ENCODE measurements at places on chromosomes 1 and 21. TPM values are rescaled to one million over a fixed set of nuclear protein-coding genes. Genes with fewer than 3 reads are reported as not detected.
A peak's percentile ranks its signal among the peaks of the same experiment; 100 is the strongest.

GRCh38 chr21:19029816-19030215, 626.2 kb upstream of the TMPRSS15 start:
- H3K4me3 ChIP-seq: no peak overlapping the region
- no peaks in the 10 kb centered on the region for H3K36me3 ChIP-seq
- no peak overlapping the region for H3K27ac ChIP-seq

GRCh38 chr1:34742667-34743270, 12.1 kb upstream of the GJB5 start:
- DNase-seq: peak; percentile 98
- H3K27ac ChIP-seq: no peak overlapping the region
- peaks cover 10% of the 10 kb centered on the region for H3K27me3 ChIP-seq
- no peaks in the 10 kb centered on the region for H3K36me3 ChIP-seq

Gene GPR157
- 1.0 TPM for polyA plus RNA-seq

DNA sequence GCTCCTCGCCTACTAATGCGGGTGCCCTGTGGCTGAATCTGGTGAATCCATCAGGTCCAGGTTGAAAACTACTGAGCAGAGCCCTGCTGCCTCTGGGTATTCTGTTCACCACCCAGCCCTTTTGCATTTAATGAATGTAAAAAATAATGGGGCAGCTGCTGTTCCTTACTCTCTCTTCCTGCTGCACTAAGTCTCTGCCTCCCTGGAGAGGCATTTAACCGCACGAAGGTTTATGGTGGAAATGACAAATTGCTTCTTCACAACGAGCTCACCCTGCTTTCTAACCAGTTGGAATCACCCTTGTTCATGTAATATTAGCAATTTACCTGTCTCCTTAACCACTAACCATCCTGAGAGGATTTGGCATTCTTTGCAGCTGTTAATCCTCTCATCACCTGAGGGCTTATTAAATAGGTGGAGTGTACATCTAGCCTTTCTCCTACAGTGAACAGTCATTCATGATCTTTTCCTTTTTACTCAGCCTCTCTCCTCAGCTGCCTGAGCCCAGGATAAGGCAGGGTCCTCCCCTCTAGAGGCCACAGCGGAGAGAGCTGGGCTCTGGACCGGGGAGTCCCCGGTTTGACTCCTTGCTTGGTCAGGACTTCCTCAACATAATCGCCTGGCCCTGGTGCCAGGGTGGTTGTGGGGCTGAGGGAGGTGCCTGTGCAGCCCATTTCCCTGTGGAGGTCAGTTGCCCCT, 97.6 kb downstream of the NOS1AP start:
- H3K4me3 ChIP-seq: no peak overlapping the region
- H3K36me3 ChIP-seq: no peaks in the 10 kb centered on the region
- no peak for DNase-seq
- H3K4me1 ChIP-seq: no peaks in the 10 kb centered on the region

- no peak overlapping the region for H3K27ac ChIP-seq
- no peak overlapping the region for H3K4me3 ChIP-seq
- peaks cover 4% of the 10 kb centered on the region for H3K4me1 ChIP-seq
- no peaks in the 10 kb centered on the region for H3K36me3 ChIP-seq
Measured at GRCh38 chr1:20233866-20234265, 47.5 kb upstream of the PLA2G2C start.

Gene RNF186
- polyA plus RNA-seq: 0.05 TPM

DNA sequence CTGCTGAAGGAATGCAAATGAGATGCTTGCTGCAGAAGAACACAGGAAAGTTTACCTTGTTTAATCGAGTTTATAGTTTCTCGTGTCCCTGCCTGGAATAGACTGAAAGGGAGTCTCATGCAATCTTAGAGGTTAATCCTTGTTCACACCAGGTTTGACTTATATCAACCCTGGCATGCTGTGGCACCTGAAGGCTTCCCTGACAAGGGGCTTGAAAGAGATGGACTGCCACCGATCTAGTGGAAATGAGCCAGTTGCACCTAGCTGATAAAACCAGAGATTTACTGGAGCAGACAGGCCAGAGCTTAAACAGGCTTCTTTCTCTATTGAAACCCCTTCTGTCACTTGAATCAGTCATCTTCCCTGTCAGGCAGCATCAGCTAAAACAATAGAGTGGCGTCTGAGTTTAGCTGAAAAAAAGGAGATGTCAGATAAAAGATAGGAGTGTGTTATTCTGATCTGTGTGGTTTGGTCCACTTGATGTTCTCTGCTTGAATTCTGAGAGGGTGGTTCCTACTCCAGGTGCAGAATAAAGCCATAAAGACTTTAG, 349.7 kb downstream of the RWDD3 start:
- no peaks in the 10 kb centered on the region for H3K27me3 ChIP-seq
- H3K27ac ChIP-seq: no peak overlapping the region
- no peaks in the 10 kb centered on the region for H3K36me3 ChIP-seq
- no peak for DNase-seq
- no peak overlapping the region for H3K4me3 ChIP-seq

Gene REN
- 0.05 TPM for polyA plus RNA-seq

DNA sequence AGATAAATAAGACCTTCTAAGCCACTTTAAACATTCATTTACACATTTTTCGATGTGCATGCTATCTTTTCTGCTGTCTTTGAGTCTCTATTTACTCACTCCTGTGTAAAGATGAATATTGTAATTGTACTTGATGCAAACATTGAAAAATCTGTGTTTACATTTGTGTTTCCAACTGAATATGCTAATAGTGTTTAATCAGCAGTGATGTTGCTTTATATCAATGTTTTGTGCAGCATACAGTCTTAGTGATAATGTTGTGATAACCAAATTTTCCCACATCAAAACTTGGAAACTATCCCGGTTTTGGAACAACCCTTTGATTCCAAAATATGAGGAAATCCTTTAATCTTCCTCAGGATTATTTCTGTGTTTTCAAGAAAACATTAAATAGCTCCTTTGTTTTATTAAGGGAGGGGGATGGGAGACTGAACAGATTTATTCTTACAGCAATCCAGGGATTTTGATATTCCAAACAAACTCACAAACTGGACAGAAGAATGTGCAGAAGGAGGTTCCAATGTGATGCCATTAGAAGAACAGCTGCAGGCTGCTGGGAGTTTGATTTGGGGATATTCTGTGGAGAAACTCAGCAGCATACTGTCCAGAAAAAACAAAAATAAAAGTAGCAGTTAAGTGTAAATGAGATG, 248.0 kb downstream of the S1PR1 start:
- H3K4me3 ChIP-seq: no peak overlapping the region
- no peak for DNase-seq
- H3K27me3 ChIP-seq: no peaks in the 10 kb centered on the region
- peaks cover 7% of the 10 kb centered on the region for H3K4me1 ChIP-seq

Gene ZNF683
- not detected for polyA plus RNA-seq

Gene DNAJC16
- polyA plus RNA-seq: 4.8 TPM

GRCh38 chr1:111481387-111482221, 7.8 kb downstream of the C1orf162 start:
- DNase-seq: peak; percentile 43
- no peaks in the 10 kb centered on the region for H3K36me3 ChIP-seq
- no peaks in the 10 kb centered on the region for H3K27me3 ChIP-seq
- no peak overlapping the region for H3K4me3 ChIP-seq
- H3K27ac ChIP-seq: no peak overlapping the region

- peak; percentile 49 for DNase-seq
- H3K27me3 ChIP-seq: no peaks in the 10 kb centered on the region
- peaks cover 9% of the 10 kb centered on the region for H3K4me1 ChIP-seq
- H3K27ac ChIP-seq: no peak overlapping the region
Measured at GRCh38 chr1:16978567-16979474, 1.6 kb downstream of the MFAP2 start.

- H3K4me1 ChIP-seq: no peaks in the 10 kb centered on the region
- DNase-seq: no peak
- H3K4me3 ChIP-seq: no peak overlapping the region
- no peak overlapping the region for H3K27ac ChIP-seq
Measured at GRCh38 chr1:83318366-83318765, 680.6 kb downstream of the TTLL7 start.

Gene SLC44A5
- polyA plus RNA-seq: 1.4 TPM

DNA sequence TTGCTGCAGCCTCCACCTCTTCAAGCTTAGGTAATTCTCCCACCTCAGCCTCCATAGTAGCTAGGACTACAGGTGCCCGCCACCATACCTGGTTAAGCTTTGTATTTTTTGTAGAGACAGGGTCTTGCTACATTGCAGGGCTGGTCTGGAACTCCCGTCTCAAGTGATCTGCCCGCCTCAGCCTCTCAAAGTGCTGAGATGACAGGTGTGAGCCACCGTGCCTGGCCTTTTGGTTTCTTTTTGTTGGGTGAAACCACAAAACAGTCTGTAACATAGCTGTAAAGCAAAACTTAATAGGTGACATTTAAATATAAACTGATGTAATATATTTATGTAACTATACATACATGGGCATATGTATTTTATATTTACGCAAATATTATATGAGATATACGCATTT, 3.1 kb upstream of the DNAJC11 start:
- no peak overlapping the region for H3K27ac ChIP-seq
- no peak overlapping the region for H3K4me3 ChIP-seq
- H3K4me1 ChIP-seq: no peaks in the 10 kb centered on the region
